ENCODE measurements at places on chromosomes 13 and 19.

GRCh38 chr19:46406976-46407375, 6.4 kb downstream of the CCDC8 start:
- no peak for DNase-seq

DNA sequence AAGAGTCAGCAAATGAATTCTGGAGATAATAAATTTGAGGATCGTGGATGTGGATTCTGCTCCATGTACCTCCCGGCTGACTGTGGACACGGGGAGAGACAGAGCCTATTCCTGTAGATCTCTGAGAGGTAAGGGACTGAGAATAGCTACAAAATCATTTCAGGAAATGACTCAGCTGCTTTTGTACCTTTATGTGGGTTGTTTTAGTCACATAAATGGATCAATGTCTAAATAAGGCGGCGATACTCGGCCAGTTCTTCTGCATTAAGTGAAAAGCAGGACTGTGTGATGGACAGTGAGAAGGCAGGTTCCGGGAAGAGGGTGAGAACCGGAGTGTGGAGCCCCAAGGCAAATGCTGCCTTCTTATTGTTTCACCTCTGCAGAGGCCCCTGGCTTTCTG, 128.1 kb downstream of the EFNB2 start:
- DNase-seq = no peak

DNA sequence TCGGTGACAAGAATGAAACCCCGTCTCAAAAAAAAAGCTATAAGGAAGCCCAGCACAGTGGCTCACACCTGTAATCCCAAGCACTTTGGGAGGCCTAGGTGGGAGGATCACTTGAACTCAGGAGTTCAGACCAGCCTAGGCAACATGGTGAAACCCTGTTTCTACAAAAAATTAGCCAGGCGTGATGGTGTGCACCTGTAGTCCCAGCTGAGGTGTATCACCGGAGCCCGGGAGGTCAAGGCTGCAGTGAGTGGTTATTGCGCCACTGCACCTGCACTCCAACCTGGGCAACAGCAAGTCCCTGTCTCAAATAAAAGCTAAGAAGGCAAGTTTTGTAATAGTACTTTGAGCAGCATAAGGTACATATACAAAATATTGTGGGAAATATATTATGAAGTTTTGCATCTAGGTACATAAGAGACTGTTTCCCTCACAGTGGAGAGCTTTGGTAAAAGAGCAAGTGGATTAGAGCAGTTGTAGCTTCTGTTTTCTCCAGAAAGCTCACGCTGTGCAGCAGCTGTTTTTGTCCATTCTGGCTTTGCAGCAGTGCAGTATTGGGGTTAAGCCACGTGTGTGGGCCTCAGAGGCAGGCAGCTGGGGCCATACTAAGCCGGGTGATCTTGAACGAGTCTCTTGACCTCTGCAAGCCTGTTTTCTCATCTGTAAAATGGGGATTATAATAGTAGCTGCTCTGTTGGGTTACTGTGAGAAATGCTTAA, 35.4 kb downstream of the ARHGAP35 start:
- no peak for DNase-seq

GRCh38 chr19:19661675-19662251, 1.7 kb downstream of the ATP13A1 start:
- no peak for DNase-seq

DNA sequence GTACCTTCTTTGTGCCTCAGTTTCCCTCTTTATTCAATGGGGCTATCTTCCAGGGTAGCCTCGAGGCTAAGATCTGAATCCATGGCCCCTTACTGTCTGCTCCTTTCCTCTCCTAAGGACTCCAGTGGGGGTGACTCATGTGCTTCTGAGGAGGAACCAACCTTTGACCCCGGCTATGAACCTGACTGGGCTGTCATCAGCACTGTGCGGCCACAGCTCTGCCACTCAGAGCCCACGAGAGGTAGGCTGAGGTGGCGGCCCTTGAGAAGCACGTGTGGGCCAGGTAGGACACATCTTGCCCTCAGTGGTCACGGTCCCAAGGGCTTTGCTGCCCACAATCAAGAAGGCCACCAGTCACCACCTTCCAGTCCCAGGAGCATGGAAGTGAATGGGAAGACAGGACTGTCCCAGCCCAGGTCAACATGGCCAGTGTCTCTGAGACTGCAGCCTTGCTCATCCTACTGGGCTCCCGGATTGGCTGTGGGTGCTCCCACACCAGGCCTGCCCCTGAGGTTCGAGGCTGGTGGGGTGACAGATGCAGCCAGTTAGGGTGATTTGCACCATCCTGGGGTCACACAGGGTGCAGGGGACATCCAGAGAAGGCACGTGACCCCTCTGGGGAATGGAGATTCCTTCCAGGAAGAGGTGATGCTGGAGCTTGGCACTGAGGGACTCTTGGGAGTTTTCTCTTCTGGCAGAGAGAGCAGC, 2.8 kb downstream of the TBC1D17 start:
- no peak for DNase-seq

GRCh38 chr13:48097793-48098192, 2.9 kb upstream of the MED4 start:
- DNase-seq = no peak

GRCh38 chr13:30196025-30196424, 111.3 kb downstream of the KATNAL1 start:
- DNase-seq = no peak

DNA sequence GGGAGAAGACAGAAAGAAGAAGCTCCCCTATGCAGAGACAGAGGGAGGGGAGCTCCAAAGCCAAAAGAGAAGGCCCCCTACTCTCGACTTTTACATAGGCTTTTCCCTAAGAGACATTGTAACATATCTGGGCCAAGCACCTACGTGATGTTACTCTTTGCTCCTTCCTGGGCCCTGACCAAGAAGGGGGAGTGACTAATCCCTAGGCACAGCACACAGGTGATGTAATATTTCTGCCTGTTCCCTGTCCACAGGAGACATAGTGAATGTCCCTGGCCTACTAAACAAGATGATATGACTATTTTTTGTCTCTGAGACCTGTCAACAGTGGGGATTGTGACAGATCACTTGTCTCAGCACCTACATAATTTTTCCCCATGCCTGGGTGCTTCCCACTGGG, 15.9 kb upstream of the ZNF254 start:
- no peak for DNase-seq

DNA sequence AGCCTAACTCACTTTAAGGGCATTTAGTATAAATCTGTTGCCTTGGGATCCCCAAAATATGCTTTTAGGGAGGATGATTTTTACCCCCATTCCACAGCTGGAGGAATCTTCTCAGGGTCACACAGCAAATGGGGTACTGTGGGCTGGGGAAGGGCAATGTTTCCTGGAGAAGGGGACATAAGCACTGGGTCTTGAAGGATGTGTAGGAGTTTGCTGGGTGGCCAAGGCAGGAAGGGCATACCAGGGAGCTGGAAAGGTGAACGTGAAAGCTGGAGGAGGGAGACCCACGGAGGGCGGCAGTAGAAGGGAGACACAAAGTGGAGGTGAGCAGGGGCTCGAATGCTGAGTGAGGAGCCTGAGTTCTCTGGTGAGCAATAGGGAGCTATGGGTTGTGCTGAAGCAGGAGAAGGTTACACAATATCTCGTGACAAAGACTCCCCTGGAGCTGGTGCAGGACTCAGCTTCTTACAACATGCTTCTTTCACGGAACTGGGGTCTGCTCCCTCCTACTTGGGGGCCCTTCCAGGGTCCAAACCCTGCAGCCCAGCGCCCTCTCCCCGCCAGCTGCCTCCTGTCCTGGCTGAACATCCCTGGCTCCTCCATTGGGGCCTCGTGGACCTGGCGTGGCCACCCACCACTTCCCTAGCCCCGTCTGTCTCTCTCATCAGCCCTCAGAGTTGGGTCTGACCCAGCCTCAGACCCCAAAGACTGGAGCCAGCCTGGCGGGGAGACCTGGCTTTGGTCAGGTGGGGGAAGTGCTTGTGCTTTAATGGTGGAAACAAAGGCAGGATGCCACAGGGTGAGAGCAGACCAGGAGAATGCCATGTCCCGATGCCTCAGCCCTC, 11.1 kb downstream of the CILP2 start:
- no peak for DNase-seq

DNA sequence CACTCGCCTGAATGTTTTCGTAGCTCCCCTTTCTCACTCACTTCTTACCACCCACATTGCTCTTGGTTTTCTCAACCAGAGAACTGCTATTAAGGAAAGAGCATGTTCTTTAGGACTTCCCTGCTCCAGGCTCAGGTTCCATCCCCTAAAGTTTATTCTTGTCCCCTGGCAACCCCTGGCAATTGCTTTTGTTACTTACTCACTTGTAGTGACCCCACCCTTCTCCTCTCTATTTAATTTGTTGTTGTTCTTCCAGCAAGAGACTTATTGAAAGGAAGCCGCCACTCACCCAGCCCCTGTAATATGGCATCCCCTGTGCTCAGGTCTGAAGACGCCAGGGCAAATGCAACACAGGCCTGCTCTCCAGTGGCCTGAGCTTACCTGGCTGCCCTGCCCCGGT, 233.7 kb upstream of the SOX21 start:
- no peak for DNase-seq

- DNase-seq = peak; percentile 45
These were observed 22.2 kb downstream of the SIGLEC5 start for GRCh38 chr19:51607920-51608562.

DNA sequence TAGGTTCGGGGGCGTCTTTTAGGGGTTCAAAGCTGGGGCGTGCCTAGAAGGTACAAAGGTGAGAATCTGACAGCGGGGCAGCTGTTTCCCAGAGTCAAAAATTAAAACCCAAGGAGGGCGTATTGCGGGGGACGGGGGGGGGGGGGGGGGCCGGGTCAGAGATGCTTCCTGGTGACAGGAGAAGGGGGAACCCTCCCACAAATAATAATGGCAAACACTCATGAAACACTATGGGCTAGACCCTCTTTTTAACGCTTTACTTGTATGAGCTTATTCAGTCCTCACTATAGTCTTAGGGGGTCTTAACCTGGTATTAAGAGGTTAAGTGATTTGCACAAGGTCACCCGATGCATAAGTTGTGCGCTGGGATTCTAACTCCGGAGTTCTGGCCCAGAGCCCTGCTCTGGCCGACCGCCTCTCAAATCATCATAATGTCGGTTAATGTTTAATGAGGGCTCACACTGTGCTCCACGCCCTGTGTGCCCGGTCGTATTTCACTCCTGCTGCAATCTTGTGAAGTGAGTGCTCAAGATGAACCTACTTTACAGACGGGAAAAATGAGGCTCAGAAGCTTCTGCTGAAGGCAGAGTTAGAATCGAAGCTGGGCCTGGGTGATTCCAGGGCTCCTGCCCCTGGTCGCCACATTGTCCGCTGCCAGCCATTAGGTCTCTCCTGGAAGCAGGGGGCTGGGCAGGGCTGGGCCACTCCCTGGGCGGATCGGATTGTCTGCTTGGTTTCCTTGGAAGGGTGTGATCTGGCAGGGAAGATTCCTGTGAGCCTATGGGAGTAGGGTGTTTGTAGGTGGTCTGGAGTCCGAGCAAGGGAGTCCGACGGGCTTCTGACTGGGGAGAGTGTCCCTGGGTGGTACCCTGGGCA, 964 bp downstream of the PAK4 start:
- no peak for DNase-seq

- no peak for DNase-seq
These were observed 7.2 kb downstream of the RNU6-9 start for GRCh38 chr19:900302-901111.

- DNase-seq = no peak
These were observed 21.4 kb upstream of the IL17D start for GRCh38 chr13:20682061-20682460.

DNA sequence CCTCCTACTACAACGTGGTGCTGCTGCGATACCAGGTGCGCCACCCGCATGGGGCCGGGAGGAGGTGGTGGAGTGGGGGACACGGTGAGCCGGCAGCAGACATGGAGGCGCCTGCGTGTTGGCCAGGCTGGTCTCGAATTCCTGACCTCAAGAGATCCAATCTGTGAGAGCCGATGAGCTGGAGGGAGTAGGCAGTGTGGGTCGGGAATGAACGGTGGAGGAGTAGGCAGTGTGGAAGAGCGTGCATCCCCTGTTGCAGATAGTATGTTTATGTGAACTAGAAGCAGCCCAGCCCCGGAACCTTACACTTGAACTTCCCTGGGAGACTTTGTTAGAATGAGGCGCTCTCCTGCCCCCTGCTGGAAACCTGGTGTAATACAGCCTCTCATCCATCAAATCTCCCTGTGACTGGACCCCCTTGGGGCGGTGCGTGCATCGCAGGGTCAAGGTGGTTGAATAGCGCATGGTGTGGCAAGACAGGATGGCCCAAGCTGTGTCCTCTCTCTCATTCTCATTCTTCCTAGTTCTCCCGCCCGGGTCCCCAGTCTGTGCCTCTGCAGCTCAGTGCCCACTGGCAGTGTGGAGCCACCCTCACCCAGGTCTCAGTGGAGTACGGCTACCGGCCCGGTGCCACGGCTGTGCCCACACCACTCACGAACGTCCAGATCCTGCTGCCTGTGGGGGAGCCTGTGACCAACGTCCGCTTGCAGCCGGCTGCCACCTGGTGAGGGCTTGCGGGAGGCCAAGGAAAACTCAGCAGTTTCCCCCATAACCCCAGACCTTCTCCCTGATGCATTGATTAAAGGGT, 10.5 kb upstream of the B3GNT3 start:
- no peak for DNase-seq

GRCh38 chr13:48526286-48526685, 6.6 kb downstream of the RCBTB2 start:
- no peak for DNase-seq

DNA sequence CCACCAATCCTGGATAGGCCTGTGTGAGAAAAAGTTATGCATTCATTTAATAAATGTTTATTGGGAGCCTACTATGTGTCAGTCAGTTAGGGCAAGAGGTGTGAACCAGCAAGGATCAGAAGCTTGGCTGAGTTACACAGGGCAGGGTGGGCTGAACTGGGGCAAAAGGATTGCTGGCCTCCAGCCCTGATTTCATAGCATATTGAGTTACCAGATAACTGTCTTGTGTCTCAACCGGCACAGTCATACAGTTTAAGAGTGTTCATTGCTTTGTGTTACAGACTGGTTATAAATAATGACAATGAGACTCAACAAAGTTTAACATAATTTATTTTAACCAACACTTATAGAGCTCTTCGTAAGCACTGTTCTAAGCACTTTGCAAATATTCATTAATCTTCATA, 253.8 kb downstream of the DLEU7 start:
- peak; percentile 70 for DNase-seq

- DNase-seq = peak; percentile 83
These were observed 16.4 kb downstream of the SULT2B1 start for GRCh38 chr19:48568345-48568886.

DNA sequence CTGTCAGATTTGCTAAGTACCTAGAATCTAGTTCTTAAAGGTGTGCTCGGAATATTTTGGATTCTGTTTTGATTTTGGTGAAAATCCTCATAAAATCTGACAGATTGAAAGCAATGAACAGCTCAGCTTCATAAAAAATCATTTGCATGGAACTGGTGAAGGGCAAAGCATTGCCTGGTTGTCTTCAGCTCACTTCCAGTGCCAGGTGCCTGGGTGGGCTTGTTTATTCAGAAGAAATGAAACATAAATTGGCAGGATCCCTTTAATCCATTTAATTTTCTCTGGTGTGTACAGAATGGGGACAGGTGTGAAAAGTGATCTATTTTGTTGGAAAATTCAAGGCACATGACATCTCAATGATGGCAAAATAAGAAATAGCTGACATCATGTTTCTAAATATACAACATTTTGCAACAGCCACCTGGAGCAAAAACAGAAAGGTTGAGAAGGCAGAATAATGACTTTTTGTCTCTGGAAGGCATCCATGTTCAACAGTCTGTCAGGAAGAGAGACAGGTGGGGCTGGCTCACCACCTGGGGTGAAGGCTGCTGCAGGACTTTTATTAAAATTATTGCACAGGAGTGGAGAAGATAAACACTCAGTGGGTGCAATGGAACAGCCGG, 52.2 kb downstream of the RFC3 start:
- DNase-seq = no peak

- no peak for DNase-seq
These were observed 2.7 kb downstream of the SLC27A1 start for GRCh38 chr19:17473041-17473440.
